ENCODE measurements at places on chromosomes 7 and 10.

GRCh38 chr10:58645416-58646146 lies 132.9 kb downstream of the BICC1 start:
- DNase-seq = peak; percentile 66

GRCh38 chr10:97515271-97515978 lies 16.7 kb downstream of the UBTD1 start:
- no peak for DNase-seq

DNA sequence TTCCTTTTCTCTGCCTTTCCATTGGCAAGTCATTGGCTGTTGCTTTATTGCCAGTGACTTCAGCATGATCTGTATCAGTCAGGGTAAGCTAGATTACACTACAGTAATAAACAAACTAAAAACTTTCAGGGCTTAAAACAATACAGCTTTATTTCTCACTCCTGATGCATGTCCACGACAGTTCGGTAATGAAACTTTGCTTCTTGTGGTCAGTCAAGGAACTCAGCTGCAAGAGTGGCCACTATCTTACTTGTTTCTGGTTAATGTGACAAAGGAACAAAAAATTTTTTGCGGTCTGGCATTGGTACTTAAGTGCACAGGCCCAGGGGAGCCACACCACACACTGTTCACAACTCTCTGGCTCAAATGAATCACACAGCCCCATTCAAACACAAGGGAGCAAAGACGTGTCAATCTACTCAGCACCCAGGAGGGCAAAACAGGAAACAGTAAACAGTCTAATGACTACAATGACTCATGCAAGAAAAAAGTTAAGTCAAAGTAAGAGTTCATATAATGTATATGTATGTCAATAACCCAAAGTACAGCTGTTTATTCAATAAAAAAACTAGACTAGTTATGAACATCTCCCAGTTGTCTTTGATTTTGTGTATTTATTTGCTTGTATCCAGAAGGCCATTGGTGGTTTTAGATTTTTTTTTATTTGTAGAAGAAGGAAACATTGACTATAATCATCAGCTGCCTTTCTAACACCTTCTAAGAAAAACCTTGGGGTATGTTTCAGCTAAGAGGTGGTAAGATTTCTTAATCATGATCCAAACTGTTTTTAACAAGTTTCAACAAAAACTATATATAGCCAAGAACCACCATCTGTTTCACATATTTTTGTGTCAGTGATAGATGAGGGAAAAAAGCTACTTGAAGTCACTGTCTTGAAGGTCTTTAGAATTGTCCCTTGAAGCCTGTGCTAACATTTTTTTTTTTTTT lies 134.4 kb upstream of the FAM3C start:
- DNase-seq = peak; percentile 99

DNA sequence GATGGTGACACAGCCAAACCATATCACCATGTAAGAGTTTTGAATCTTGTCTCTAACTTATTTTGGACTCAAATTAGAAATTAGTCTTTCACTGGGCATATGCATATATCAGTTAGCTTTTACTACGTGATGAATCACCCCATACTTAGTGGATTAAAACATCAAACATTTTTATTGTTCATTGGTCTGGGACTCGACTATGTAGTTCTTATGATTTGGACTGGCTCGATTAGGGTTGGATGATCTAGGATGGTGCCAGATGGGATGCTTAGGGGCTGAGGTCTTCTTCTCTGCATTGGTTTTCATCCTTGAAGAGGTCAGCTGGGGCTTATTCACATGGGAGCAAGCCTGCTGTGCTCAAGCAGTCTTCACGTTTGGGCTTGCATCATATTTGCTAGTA lies 264.9 kb downstream of the EXOC4 start:
- DNase-seq = no peak

GRCh38 chr10:110629680-110630191 lies 14.4 kb upstream of the RBM20 start:
- DNase-seq = no peak

- DNase-seq = no peak
Observed at GRCh38 chr10:17649836-17650235, 5.9 kb downstream of the STAM start.

GRCh38 chr7:1096156-1097119 lies 8.5 kb downstream of the GPER1 start:
- DNase-seq = no peak

- DNase-seq = peak; percentile 22
Observed at GRCh38 chr10:89414879-89415821, 782 bp downstream of the IFIT5 start.

DNA sequence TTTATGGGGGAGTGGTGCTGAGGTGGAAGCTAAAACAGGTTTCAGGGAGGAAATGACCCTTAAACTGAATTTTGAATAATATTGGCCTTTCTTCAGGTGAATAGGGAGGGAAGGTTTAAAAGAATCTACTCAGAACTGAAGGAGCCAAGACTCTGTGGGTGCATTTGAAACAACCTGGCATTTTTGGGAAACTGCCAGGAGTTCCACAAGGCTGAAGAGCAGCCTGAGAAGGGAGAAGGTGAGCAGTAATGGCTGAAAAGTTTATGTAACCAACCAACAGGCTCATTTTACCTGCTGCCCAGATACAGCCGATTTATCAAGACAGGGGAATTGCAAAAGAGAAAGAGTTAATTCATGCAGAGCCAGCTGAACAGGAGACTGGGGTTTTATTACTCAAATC lies 4.0 kb upstream of the PANK1 start:
- DNase-seq = no peak

- no peak for DNase-seq
Observed at GRCh38 chr10:91022390-91022789, 101.5 kb upstream of the ANKRD1 start.

DNA sequence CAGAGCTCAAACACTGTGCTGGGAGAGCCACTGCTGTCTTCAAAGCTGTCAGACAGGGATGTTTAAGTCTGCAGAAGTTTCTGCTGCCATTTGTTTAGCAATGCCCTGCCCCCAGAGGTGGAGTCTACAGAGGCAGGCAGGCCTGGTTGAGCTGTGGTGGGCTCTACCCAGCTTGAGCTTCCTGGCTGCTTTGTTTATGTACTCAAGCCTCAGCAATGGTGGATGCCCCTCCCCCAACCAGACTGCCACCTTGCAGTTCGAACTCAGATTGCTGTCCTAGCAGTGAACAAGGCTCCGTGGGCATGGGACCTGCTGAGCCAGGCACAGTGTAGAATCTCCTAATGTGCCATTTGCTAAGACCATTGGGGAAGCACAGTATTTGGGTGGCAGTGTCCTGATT lies 4.6 kb upstream of the CYP2C19 start:
- no peak for DNase-seq

DNA sequence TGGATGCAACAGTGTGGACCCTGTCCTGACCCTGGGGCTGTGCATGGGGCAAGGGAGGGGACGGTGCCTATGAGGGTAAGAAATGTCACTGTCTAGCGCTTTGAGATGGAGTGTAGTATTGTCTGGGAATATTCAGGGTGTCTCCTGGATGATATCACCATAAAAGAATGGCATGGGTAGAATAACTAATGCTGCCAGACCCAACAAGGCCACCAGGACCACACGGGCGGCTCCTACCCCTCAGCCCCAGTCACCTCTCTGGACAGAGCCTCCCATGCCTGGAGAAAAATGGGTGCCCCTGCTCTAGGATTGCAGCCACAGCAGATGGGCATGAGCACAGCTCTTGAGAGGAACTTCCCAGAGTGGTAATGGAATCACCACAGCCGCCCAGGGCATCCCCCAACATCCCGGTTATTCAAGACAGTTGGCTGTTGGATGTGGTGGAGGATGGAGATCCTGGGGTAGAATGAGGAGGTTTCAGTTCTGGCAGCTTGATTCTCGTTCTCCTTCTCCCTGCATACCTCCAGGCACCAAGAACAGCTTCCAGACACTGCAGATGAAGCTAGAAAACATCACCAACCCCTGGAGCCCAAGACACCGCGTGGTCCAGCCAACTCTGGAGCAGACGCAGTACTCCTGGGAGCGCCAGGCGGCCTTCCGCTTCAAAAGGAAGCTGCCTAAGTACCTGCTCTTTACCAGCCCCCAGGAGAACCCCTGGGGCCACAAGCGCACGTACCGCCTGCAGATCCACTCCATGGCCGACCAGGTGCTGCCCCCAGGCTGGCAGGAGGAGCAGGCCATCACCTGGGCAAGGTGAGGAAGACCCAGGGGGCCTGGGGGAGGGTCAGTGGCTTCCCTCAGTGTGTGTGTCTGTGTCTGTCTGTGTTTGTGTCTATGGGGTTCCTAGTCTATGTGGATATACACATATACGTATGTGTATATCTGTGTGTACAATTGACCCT lies 6.2 kb downstream of the AOC1 start:
- no peak for DNase-seq

DNA sequence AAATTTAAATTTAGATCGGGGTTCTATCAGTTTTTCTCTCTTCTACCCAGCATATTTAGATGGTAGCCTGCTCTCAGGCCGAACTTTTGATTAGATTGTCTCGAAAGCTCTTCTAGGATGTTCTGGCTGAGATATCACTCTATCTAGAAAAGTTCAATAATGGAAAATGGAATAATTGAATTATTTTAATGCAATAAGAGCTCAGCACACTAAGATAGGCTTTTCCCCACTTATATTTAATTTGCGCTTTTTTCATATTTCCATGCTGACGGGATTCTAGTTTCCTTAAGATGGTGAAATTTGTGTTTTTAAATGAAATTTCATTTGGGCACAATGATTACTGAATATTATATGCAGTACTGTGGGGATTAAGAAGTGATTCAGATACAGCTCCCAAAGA lies 73.7 kb downstream of the PIK3CG start:
- DNase-seq = no peak

DNA sequence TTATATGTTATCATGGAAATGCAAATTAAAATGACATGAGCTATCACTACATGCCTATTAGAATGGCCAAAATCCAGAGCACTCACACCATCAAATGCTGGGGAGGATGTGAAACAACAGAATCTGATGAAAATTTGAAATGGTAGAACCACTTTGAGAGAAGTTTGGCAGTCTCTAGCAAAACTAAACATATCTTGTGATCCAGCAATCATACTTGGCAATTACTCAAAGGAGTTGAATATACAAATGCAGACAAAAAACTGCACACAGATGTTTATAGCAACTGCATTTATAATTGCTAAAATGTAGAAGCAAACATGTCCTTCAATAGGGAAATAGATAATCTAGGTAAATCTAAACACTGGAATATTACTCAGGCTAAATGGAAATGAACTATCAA lies 1164.9 kb downstream of the DNAJB9 start:
- DNase-seq = no peak

GRCh38 chr7:40584667-40585433 lies 450.0 kb downstream of the SUGCT start:
- no peak for DNase-seq

GRCh38 chr10:93259126-93259525 lies 185.4 kb downstream of the CYP26A1 start:
- DNase-seq = no peak

GRCh38 chr7:141588912-141589311 lies 37.7 kb downstream of the AGK start:
- no peak for DNase-seq

DNA sequence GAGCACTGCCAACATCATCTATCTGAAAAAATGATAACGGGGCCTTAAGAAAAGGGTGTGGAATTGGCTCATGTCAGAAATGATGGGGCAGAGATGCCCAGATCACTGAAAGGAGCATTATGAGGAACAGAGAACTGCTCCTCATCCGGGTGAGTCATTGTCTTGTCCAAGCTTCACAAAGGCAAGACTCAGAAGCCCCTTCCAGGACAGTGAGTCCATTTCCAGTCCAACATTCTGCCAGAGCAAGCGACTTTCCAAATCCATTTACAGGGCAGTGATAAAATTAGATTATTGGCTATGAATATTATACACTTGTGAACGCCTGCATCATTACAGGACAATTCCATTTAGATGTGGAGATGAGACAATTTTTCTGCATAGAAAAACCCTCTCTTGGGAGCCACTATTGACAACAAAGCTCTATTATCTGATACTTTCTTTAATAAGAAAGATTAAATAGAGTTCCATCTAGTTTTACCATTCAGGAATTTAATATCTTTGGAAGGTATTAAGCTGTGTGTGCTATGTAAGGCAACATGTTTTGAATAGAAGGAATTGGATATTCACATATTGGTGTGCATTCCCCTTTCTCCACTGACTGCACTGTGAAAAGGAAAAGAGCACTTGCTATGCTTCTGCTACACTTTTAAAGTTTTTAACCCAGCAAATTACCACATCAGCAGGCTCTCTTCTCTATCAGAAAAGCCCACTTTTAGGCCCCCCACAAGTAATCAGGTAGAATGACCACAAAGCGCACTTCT lies 159.6 kb downstream of the NRP1 start:
- DNase-seq = no peak

DNA sequence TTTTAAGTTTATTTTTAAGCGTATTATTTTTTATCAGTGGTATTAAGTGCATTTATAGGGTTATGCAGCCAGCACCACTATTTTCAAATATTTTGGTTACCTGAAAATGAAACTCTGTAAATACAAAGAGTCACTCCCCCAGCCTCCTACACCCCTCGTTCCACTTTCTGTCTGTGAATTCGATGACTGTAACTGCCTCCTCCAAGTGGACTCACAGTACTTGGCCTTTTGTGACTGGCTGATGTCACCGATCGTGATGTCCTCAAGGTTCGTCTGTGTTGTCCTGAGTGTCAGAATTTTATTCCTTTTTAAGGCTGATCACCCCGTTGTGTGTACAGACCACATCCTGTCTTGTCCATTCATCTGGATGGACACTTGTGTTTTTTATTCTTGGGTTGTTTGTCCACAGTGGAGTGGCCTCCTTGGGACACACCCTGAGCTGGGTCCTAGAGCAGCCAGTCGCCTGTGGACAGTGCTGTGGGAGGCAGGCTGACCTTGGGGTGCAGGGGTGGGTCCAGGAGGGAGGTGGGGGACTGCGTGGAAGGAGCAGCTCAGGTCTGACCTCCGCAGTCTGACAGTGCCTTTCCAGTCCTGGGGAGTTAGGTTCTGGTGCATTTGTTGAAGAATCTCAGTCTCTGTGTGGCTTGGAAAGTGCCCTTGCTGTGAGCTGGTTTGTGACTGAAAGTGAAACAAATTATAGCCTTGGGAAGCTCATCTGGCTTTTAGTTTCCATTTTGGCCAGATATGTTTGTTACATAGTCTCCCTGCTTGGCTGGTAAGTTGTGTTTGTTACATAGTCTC lies 6.9 kb downstream of the MTG1 start:
- no peak for DNase-seq

All from cardiac muscle cell (in vitro differentiated cells and primary cell).